Activated CD4-positive, alpha-beta T cell treated with anti-CD3 and anti-CD28 coated beads for 24 hours (primary cell): ENCODE measurements at places on chromosomes 7 and 10.

DNA sequence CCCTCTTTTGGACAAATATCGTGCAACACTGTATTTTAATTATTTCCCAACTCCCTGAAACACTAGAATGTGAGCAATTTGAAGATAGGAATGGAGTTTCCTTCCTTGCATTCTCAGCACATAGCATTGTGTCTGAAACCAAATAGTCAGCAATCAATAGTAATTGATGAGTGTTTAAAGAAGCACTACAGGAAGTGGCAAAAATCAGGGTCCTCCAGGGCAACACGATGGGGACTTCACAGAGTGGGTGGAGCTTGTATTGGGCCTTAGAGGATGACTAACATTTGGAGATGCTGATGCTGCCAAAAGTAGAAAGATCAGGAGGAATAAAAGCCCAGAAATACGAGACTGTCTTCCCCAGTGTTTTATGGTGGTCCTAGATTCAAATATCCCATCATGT lies 94.9 kb downstream of the NPSR1 start:
- DNase-seq: no peak

DNA sequence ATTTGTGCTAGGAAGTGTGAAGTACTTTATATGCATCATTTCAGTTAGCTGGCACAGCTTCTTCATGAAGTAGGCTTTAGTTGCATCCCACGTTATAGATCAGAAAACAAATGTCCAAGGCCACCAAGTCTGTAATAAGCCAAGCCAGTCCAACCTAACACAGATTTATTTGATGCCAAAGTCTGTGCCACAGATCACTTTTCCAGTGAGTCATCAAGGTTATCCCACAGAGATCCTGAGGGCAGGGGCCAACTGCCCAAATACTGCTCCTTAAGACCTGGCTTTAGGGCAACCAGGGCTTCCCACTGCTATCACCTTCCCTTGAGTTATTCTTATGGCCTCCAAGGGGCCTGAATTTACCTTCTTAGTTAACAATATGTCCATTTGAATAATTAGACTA lies 1340.4 kb downstream of the XPNPEP1 start:
- no peak for DNase-seq

DNA sequence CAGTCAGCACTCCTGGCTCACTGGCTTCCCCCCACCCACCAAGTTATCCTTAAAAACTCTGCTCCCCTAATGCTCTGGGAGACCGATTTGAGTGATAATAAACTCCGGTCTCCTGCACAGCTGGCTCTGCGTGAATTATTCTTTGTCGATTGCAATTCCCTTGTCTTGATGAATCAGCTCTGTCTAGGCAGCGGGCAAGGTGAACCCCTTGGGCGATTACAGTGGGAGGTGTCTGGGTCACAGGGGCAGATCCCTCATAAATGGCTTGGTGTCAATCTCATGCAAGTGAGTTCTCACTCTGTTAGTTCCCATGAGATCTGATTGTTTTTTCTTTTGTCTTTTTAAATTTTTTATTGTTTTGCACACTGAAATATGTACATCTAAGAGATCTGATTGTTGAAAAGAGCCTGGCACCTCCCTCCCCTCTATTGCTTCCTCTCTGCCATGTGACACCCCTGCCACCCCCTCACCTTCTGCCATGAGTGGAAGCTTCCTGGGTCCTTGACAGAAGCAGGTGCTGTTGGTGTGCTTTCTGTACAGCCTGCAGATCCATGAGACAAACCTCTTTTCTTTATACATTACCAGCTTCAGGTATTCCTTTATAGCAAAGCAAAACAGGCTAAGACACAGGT lies 20.5 kb downstream of the OTUD1 start:
- no peak for DNase-seq

GRCh38 chr7:138126928-138127327 lies 50.7 kb downstream of the AKR1D1 start:
- DNase-seq: no peak

DNA sequence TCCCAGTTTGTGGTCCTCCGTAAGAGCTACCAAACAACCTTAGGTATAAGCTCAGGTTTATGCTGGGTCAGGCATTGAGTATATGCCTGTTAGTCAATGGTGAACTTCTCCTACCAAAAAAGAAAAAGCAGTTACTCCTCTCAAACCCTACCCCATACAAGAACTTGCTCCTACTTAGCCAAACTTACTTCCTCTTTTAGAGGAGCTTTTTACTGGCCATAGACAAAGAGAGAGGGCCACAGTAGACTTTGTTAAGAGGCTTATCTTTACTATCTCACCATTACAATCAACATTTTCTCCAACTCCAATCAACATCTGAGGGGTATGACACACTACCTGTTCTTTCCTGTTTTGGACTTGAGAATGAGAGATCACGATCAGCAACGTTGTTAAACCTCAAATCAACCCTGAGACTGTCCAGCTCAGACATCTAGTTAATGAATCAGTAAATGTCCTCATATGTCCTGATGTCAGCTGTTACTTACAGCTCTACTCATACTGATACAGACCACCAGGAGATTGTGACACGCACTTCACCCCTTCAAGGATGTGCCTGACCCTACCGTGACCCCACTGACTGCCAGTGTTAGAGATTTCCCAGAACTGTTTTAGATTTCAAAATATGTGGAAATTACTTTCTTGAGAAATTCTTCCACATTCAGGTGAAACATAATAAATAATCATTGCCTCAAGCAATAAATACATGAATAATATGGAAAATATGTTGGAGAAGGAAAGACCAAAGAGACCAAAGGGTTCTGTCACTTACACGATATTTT lies 18.4 kb upstream of the CCDC71L start:
- DNase-seq: no peak
